ENCODE measurements at places on chromosomes 13 and 19.

DNA sequence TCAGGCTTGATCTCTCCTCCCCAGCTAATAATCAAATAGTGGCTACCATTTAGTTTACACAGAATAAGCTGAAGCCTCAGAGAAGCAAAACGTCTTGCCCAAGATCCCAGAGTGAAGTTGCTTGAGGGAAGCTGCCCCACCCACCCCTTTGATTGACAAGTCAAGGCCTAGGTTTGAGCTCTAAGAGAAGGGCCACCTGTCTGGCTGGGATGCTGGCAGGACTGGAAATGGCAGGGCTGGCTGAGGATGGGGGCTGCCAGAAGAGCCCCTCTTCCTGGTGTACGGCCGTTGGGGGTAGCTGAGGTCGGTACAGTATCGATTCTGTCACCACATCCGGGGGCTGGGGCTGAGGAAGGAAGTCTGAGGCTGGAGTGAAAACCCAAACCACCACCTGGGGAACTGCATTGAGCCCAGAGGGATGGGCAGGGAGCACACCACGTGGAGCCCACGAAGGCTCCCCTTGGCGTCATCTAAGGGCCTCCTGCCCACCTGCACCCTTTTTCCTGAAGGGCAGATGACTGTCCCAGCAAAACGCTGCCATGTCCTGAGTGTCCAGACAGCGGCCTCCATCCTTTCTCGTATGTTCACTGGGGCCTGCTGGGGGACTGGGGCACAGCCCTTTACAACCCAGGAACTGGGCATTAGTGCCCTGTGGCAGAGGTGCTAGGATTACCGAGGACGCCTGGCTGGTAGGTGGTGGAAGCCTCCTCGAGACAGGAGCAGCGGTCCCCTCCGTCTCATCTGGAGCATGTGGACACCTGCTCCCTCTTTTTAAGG lies 1.4 kb upstream of the PRKD2 start:
- DNase-seq = no peak

DNA sequence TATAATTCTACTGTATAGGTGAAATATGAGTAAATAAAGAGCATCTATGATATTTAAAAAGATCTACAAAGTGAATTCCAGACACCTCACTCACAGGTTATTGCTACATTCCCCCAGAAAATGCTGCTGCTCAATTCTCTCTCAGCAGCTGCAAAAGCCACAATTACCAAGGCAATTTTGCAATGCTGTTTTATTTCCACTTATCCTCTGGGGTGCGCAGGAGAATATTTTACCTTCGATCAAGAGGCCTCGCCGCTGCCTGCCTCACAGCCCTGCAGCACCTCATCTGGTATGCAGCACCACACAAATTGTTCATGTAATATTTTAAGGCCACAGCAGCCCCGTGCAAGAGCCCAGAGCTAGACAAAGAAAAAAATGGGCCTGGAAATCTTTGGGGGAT lies 333.2 kb downstream of the DNAJC15 start:
- no peak for DNase-seq

DNA sequence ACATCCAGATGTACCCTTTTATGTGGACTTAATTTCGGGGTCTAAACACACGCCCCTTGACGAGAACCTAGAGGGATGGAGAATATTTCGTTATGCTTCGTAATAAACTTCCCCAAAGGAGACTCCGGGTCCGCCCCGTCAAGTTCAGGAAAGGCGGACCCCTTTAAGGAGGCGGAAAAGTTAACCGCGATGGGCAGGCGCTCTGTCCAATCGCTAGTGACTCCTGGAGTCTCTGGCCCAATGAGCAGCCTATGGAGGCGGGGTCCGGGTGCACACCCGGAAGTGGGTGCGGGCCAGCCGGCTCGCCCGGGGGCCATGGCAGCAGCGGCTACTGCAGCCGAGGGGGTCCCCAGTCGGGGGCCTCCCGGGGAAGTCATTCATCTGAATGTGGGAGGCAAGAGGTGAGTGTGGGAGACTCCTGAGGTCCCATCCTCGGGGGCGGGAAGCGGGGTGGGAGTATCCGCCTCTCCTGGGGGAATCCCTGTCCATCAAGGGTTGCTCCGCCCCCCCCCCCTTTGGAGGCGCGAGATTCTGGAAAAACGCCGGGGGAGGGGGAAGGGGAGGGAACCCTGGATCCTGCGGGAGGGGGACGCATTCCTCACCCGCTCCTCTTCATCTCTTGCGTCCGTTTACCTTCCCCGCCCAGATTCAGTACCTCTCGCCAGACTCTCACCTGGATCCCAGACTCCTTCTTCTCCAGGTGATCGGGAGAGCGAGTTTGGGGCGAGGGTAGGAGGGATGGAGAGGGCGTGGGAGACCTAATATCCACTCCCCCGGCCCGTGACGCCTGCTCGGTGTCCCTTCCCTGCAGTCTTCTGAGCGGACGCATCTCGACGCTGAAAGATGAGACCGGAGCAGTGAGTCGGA lies at the start of gene SHKBP1:
Gene SHKBP1 (plus strand): TSS at position 289 of the 867 bp plus-strand sequence. CDS start 27 bp downstream, at position 316.
- peak; percentile 88 for DNase-seq

- no peak for DNase-seq
Observed at GRCh38 chr13:42073683-42074082, 25.2 kb downstream of the DGKH start.

DNA sequence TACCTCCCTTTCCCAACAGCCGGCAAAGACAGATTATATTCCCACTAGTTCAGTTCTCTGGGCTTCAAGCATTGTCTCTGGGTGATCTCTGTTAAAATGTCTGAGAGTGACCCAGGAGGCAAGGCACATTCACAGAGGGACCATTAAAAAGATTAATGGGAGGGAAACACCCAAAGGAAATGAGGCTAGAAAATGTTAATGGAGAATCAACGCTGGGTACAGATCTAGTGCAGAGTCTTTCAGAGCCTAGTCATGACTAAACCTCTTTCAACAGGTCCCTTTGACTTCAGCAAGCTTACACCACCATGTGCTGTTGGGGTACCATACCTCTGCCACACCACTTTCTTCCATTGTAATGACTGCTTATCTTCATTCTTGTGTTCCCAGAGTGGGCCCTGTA lies 358.6 kb downstream of the DCT start:
- no peak for DNase-seq

- no peak for DNase-seq
Observed at GRCh38 chr13:58247080-58247479, 615.5 kb downstream of the PCDH17 start.

DNA sequence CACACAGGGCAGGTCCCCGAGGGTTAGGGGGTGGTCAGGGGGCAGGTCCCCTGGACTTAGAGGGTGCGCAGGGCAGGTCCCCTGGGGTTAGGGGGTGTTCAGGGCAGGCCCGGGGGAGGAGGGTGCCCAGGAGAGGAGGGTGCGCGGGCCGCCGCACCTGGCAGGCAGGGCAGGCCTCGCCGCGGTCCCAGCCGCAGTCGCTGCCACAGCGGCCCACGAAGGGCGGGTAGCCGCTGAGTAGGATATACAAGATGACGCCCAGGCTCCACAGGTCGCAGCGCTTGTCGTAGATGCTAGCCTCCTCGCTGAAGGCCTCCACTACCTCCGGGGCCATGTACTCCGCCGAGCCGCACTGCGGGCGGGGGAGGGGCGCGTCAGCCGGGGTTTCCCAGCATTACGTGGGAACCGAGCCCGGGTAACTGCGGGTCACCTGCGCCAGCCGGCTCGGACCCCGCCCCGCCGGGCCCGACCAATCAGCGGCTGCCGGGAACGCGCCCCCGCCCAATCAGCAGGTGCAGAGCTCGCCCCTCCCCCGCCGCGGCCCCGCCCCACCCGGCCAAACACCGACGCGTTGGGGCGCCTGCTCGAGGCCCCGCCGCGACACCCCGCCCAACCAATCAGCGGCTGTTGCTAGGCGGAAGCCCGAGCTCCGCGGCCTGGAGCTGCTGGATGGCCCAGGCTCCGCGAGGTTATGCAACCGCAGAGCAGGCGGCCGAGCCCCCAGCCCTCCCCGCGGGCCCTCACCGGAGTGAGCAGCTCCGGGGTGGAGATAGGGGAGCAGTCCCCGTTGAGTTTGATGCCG lies 9.2 kb downstream of the MKNK2 start:
- DNase-seq = peak; percentile 97

GRCh38 chr13:45892513-45892912 lies 41.0 kb upstream of the SIAH3 start:
- DNase-seq = no peak

DNA sequence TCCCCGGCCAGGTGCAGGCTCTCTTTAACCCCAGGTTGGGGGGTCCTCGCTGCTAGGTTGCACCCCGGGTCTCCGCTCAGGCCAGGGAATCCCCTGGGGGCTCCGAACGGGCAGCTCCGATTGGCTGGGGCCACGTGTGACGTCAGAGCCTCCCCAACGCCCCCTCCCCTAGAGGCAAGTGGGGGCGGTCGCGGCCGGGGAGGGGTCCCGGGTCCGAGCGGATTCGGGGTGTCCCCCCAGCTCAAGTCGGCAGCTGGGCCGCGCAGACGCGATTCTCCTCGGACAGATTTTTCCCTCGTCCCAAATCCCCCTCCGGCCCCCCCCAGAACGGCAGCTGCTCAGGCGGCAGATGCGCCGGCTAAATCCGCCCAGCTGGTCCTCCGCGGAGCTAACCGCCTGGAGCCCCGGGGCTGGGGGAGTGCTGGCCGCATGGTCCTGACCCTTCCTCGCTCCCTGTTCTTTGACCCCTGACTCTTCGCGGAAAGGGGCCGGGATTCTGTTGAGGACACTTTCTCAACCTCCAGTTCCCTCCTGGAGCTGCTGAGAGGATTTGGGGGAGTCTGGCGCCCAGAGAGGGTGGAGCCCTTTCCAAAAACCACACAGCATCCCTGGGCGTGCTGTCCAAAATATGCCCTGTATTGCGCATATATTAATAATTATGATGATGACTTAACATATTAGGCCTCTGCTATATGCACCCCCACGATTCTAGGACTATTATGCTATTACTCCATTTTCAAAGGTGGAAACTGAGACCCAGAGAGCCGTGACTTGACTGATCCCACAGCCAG lies 25.4 kb upstream of the SEMA6B start:
- DNase-seq = no peak

GRCh38 chr19:6720369-6721137 lies at the start of gene C3:
Gene C3, minus strand, starts transcription at chr19:6720650. Its CDS starts 61 bp downstream, at chr19:6720589.
- no peak for DNase-seq

DNA sequence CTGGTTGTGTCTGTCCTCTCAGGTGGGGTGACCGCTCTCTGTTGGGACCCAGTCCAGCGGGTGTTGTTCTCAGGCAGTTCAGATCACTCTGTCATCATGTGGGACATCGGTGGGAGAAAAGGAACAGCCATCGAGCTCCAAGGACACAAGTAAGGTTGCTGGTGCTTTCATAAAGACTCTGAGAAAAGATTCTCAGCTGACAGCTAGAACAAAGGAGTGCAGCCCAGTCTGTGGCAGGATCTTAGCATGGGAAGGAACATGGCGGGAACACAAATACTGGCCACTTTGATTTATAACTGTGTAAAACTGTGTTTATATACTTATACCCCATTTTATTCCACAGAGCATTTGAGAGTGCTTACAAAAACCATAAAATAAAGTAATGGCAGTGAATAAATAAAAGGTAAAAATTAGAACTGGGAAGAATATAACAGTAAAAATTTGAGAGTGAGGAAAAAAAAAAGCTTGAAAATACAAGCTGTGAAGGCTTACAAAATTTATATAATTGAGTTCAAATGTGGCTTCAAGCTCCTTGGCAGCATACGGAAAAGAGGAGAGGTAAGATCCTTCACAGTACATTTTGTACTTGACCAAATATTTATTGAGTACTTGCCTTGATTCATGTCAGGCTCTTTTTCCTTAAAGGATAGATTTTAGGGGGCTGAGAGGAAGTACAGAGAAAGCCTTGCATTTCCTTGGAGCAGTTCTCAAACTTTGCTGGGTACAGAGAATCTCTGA lies 64.8 kb downstream of the DHRS12 start:
- DNase-seq = no peak

DNA sequence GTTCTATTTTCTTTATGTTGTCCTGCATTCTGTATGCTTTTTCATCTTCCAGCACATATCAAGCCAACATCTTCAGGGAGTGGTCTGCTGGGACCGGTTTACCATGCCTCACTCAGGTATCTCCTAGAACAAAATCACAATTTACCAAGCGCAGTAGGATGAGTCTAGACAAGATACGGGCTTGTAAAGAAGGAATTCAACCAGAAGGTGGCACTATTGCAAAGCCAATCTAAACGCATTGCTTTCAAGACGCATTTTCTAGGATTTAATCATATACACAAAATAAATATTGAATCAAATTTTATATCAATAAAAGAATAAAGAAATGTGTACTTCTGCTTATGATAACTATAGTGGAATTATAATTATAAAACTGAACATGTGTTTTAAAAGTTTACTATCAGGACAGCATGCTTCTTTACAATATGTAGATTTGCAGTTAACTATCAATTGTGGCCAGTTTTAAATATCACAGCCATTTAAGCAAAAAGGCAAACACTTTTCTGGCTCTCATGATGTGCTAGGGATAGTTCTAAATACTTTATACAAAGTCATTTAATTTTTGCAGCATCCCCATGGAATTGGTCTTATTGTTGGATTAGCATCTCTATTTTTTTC lies 16.1 kb upstream of the TPP2 start:
- peak; percentile 50 for DNase-seq

DNA sequence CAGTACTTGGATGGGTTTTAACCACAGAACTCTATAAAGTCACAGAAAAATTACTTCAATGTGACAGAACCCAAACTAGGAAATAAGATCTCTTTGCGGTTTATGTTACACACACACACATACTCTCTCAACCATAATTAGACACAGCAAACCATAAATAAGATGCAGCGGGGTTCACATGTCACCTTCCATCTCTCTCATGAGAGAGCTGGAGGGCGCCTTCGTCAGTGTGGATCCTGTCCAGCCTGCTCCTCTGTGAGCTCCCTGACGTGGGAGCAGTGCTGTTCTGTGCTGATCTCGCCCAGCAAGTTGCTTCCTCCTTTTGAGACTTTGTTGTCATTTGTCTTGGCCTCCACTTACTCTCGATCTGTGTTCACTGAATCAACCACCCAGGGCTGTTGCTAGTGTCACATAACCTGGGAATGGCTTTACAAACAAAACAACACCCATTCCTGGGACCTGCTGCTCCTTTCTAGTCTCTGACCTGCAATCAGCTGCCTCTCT lies 204.9 kb upstream of the KL start:
- no peak for DNase-seq

DNA sequence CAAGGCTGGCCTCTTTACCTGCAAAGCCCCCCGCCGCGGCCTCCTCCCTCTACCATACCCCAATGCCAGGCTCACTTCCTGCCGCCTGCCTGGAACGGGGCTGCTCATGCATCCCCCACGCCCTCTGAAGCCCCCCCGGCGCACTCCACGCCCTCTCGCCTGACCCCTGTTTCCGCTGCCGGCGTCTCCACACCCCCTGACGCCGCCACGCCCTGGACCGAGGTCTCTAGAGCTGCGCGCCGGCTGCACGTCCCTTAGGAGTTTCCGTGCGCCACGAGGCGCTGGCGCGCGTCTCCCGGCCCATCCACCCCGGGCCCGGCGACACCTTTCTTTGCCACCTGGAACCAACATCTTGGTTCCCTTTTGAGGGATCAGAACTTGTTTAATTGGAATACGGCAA lies 16.0 kb downstream of the DPRX start:
- no peak for DNase-seq

- DNase-seq = no peak
Observed at GRCh38 chr13:97248243-97248642, 26.1 kb downstream of the MBNL2 start.

DNA sequence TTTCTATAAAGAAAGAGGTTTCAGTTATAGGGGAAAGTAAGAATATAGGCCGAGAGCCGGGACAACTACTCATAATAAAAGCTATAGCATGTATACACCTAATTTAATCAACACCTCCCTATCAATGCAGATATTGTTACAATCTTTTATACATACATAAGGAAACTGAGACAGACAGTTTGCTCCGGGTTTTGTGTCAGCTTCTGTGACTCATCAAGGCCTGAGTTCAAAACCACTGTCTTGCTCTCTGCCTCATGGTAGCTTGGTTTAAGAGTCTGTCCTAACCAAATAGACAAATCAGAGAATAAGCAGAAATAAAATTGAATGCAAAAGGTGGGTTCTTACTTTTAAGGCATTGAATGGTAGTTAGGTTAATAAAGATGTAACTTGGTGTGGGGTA lies 222.9 kb downstream of the GGACT start:
- no peak for DNase-seq
